ENCODE measurements at places on chromosomes 2 and 18.

DNA sequence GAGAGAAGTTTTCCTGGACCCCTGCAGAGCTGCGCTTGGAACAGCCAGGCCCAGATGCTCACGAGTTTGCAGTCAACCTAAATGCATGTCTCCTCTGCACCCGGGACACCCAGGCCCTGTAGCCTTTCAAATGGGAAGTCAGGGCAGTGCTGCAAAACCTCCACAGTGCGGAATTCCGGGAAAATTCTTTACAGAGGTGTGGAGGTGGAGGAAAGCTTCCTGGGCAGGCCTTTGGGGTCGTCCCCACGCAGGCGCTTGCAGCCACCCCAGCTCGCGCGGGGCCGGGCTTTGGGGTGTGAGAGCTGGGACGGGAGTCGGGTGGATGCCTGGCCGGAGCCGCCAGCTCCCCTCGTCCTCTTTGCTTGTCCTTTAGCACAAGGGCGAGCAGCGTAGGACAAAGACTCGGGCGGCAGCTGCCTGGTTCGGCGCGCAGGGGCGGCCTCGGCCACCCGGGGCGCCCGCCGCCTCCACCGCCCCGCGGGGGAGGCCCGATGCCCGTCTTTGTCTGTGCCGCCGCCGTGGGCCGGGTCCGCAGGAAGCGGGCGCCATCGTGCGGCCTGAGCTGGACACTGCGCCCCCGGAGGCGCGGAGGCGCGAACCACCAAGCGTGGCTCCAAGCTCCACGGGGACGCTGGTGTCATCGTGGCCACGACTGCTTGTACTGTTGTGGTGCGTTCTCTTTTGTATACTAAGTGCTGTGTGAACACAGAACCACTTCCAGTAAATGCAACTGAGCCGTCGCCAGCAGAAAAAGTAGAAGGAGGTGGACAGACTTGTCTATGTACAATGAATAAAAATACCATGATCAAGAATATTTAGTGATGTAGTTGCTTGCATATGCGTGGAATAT is 28.2 kb upstream of the BCL11A start:
- peak; percentile 47 for DNase-seq

DNA sequence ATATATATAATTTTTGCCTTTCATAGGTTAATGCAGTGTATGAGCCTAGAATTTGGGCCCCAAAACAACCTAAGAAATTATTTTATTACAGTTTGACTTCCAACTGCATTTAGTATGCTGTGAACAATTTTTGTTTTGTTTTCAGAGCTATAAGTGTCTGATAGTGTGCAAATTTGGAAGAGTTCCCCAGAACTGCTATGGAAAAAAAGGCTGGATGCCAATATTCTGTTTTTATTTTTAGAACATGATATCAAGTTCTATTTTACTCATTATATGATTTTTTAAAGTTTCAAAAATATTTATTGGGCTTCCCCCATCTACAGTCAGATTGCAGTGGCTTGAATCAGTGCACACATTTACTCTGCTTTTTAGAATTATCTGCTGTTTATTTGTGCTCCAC is 42.6 kb downstream of the MRPS9 start:
- DNase-seq: no peak

GRCh38 chr2:203673933-203674332 is 32.5 kb upstream of the CD28 start:
- DNase-seq: peak; percentile 23

DNA sequence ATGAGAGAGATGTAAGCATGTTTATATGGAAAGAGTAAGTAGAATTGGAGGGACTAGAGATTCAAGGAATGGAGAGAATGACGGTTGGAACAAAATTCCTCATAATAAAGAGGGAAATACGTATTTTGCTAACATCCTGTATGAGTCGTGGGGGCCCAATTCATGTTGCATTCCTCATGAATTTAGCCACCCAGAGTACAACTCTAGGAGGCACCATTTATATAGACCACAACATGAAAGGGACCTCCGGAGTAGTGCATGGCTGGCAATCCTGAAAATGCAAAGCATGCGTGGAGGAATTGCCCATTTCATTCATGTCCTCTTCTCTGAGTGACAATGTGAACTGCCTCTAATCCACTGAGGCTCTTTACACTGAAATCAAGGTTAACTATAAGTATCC is 168.2 kb downstream of the ZEB2 start:
- DNase-seq: no peak

GRCh38 chr18:63539904-63540510 is 2.2 kb upstream of the SERPINB12 start:
- DNase-seq: no peak

DNA sequence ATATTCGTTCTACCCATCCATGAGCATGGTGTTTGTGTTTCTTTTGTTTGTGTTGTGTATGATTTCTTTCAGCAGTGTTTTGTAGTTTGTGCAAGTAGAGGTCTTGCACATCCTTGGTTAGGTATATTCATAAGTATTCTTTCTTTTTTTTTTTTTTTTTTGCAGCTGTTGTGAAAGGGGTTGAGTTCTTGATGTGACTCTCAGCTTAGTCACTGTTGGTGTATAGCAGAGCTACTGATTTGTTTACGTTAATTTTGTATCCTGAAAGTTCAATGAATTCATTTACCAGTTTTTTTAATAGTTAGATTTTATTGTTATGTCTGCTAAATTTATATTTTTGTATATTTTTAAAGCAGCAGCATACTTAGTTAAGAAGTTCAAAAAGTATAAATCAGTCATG is 834.4 kb upstream of the NRXN1 start:
- DNase-seq: no peak

DNA sequence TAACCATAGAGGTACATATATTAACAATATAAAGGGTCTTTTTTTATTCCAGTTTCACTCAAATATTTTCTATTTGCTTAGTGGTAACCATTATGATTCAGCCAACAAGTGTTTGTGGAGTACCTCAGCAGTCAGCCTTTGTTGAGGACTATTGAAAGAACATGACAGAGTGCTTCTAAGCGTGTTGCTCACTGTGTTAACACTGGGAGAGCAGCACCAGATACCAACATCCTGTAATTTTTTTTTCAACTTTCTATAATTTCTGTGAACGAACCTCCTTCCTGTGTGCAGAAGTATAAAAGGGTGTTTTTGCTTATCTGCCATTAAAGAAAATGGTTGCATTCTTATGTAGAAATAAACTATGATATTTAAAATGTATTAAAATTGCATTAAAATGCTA is 239.0 kb downstream of the PHLPP1 start:
- DNase-seq: no peak

DNA sequence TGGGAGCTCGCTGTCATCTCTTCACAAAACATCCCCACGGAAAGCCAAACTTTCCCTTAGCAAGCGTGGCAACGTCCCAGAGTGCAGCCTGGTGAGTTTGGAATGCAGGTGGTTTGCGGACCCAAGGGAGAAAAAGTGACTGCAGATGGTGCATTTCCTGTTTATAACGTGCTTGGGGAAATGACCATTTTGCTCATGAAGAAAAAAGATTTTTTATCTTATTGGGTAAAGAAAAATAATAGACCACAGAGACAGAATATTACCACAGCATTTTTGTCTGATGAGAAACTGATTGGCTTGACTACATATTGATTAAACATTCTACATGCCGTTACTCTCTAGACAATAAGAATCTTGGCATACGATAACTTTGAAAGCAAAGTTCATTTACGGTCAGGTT is 136.5 kb downstream of the COPS8 start:
- DNase-seq: no peak

GRCh38 chr2:52222128-52222527 is 1190.2 kb upstream of the NRXN1 start:
- no peak for DNase-seq

- DNase-seq: no peak
These were observed 155.5 kb downstream of the ZFP36L2 start for GRCh38 chr2:43070676-43071502.

- no peak for DNase-seq
These were observed 3.4 kb downstream of the IRS1 start for GRCh38 chr2:226796012-226796839.

All from CD4-positive, alpha-beta T cell treated with Interleukin-17A for 1 hour (primary cell).